ENCODE measurements at places on chromosomes 13 and 19.

DNA sequence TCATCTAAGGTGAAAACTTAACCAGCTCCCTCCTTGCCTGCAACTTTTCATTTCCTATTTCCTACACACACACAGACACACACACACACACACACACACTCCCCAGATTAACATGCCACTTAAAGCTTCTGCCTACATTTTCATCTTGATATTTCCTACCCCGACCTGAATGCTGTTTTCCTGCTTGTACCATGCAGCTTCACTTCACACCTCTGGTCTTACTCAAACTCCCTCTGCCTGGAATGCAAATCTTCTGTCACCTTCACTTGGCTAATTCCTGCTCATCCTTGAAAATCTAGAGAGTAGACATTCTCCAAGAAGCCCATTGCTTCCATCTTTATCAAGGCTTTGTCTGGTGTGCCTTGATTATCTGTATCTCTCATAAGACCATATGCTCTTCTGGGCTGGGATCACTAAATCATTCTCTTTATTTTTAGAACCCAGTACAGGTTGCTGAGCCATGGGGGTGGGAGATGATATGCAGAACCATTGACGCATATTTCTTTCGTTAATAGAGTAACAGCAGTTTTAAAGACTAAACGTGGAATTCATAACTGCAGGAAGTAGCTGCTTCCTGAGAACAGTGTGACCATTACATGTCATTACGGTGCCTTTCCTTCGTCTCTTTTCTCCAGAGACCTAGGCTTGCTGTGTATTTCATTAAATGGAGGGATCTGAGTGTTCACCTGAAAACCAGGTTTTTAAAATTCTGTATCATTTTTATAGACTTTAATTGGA is 37.7 kb downstream of the CNMD start:
- no peak for DNase-seq

DNA sequence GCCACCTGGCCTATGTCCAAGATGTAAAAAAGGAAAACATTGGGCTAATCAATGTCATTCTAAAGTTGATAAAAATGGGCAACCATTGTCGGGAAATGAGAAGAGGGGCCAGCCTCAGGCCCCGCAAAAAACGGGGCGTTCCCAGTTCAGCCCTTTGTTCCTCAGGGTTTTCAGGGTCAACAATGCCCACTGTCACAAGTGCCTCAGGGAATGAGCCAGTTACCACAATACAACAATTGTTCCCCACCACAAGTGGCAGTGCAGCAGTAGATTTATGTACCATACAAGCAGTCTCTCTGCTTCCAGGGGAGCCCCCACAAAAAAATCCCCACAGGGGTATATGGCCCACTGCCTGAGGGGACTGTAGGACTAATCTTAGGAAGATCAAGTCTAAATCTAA is 112.5 kb downstream of the ZNF486 start:
- DNase-seq = no peak

DNA sequence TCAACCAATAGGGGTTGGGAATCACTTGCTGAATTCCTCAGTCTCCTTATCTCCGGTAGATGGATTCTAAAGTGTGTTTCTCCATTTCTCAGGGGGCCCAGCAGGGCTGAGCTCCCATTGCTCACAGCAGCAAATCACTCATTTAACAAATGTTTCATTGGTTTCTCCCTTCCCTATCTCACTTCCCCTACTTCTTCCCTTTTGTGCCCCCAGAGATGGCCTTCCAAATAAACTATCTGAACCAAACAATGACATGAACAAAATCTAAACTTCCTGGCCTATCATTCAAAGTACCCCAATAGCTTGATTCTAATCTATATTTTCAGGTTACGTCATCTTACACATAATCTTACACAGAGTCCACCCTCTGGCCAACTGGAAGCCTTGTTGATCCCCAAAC is 60.4 kb downstream of the DLEU7 start:
- no peak for DNase-seq

GRCh38 chr13:39804332-39805210 is 149.1 kb downstream of the COG6 start:
- no peak for DNase-seq

DNA sequence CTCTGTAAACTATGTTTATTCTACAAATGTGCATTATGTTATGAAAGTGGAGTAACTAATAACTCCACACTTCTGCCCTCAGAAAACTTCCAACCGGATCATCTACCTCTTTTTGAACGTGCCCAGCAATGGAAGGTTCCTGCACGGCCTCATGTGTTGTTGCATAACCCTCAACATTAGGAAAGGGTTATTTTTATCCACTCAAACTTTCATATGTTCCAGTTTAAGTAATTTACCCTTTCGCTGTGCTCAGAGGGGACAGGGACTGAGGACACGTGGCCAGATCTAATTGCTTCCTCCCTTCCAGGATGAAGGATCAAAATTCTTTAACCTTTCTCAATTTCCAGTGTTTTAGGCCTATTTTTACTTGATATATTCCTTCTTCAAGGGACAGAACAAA is 29.6 kb downstream of the IRS2 start:
- DNase-seq = no peak

- DNase-seq = no peak
Observed at GRCh38 chr19:15022752-15023151, 26.5 kb upstream of the CASP14 start.

DNA sequence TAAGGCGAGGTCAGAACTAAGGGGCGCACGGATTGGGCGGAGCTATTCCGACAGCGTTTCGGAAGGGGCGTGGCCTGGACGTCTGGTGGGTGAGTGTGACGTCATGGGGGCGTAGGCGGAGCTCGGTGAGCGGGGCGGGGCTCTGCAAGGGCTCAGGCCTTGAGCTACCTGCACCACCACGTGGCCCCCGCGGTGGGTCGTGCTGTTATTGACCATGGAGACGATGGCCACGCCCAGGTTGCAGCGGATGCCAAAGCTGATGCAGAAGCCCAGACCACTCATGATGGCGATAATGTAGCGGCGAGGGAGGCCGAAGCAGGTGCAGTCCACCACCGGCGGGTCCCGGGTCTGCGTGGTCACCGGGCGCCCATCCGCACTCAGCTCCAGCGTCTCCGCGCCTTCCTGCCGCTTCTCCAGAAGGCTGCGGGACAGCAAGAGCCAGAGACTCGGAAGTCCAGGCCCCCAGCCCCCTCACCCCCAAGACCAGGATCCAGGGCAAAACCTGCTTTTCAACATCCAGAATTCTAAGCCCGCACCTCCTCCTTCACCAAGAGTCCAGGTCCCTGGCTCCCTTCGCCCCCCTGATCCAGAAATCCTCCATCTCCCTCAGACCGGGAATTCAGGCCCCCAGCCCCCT is 4.8 kb downstream of the SLC17A7 start:
- no peak for DNase-seq

GRCh38 chr13:76016799-76017400 is 380.8 kb downstream of the LMO7 start:
- DNase-seq = peak; percentile 12

- no peak for DNase-seq
Observed at GRCh38 chr13:112641456-112642089, 48.3 kb upstream of the ATP11A start.

GRCh38 chr13:69319656-69320055 is 788.0 kb upstream of the ATXN8OS start:
- DNase-seq = no peak

DNA sequence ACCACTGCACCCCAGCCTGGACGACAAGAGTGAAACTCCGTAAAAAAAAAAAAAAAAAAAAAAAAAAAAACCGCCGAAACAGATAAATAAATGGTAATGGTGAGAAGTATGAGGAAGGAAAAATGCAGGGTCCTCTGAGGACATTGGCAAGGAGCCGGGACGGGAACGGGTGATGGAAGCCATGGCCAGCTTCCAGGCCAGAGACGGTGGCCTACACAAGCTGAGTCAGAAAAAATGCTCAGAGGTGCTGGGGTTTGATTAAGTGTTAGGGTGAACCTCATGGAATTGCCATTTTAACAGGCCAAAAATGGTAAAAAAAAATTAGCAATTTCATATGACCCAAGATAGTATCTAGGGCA is 866 bp upstream of the ZSWIM4 start:
- peak; percentile 80 for DNase-seq

GRCh38 chr19:39514840-39515550 is at the start of gene SELENOV:
SELENOV (plus strand) TSS chr19:39515139; CDS start chr19:39515213, 74 bp downstream.
- DNase-seq = no peak

DNA sequence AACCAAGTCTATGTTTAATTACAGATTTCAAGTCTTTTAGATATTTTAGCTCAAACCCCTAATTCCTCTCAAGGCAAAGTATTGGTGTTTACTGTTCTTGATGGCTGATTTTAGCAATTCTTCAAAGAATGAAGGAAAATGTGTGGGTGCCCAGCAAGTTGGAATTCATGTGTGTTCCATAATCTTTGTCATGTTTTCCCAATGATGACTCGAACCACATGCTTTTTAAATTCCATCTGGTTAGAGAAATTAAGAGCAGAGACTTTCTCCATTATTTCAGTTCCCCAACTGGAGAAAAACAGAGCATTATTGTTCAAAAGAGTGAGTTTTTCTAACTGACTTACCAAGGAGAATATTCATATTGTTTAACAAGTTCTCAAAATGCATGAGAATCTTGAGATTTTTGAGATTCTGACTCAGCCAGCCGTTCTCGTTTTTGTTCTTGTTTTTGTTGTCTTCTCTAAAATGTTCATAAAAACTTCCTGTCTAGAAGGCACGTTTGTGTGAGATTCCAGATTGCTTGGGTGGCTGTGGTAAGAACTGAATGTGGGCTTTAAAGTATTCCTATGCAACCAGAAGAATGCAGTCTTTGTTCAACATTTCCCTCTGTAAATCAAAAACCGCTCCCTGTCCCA is 404.7 kb downstream of the IRS2 start:
- DNase-seq = peak; percentile 48

- peak; percentile 38 for DNase-seq
Observed at GRCh38 chr13:75792526-75793187, 156.5 kb downstream of the LMO7 start.

DNA sequence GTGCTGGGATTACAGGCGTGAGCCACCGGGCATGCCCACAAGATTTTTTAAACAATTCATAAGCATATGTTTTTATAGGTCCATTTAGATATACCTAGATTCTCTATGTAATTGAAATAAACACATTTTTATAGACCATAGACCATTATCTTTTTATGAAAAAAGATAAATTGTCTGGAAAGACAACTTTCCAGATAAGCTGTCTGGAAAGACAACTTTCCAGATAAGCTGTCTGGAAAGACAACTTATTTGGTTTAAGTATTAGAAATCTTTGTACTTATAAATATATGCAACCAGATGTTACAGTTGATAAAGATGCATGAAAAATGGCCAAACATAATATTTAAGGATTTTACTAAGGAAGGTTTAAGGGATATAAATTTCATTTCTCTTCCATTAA is 538.5 kb downstream of the GPC6 start:
- DNase-seq = no peak

GRCh38 chr13:110303644-110304043 is 3.3 kb downstream of the COL4A1 start:
- no peak for DNase-seq

DNA sequence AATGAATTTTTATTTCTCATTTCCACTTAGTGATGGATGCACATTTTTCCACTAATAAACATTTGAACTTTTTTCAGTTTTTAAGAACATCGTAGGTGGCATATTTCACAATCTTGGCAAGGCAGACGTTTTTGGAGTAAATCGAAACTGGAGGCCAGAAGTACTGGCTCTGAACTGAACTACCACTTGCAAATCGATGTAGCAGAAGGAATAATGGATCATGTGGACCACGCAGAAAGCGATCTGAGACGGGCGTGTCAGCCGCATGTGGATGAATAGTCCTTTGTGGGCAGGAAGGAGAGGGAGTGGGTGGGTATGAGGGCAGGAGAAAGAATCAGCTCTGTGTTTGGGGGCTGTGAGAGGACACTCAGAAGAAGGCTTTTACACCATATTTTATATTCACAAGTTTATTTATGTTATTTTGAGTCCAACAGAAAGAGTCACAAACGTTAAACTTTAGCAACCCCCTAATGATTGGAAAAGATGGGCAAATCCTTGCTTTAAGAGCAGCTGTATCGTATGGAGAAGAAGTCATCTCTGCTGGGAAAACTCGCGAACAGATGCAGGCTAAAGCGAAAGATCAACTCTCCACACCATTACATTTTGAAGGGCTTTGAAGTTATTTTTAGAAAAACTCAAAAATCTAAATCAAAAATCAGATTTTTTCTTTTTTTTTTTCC is 90.5 kb downstream of the COL4A2 start:
- no peak for DNase-seq

DNA sequence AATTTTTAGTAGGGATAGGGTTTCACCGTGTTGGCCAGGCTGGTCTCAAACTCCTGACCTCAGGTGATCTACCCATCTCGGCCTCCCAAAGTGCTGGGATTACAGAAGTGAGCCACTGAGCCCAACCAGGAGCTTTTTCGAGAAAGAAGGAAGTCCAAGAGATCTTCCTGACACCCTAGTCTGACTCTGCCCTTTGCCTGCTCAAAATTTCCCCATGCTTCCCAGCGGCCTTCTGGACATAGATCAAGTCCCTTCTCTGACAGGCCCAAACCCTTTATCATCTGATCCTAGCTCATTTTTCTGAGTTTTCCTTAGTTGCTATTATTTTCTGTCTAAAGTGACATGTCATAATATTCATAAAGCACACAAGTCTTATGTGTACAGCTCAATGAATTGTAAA is 1.5 kb upstream of the BAX start:
- DNase-seq = no peak

GRCh38 chr13:42398533-42398932 is 126.6 kb downstream of the AKAP11 start:
- no peak for DNase-seq

DNA sequence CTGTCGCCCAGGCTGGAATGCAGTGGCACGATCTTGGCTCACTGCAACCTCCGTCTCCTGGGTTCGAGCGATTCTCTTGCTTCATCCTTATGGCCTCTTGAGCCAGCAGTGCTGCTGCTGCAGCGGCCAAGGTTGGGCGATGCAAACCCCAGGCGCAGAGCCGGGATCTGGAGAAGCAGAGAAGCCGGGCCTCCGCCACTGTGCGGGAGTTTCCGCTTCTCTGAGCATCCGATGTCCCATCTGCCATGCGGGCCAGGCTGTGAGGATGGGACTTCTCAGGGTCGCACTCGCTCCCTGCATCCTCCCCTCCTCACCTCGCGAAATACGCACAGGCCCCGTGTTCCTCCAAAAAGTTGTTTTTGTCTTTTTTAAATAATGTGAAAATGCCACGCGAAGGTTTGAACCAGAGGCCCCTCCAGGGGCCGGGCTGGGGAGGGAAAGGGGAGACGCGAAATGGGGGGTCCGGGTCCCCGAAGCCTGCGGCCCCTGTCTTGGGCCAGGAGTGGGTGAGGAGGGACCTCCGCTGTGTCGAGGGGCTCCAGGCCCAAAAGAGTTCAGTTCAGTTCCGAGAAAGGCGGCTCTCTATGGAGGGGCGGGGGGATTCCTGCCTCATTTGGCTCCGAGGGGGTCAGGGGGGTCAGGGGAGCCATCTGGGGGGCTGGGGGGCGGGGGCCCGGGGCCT is 15.9 kb downstream of the CYTH2 start:
- DNase-seq = no peak

All from AG08396 (cell line).